ENCODE measurements at places on chromosomes 4 and X.

DNA sequence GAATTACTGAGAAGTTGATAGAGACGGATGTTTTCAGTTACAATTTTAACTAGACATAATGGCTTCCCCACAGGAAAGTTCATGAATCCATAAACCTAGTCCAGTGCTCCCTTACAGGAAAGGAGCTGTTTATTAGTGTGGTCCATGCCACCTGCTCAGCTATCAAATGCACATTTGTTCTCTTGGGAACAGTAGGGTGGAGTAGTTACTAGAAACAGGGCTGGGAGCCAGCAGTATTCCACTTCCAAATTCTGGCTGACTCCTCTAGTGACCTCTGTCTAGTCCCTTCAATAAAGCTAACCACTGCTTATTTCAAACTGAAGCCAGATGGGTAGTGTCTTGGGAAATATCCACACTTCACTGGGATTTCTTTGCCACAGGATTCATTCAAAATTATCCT, 88.4 kb upstream of the TLL1 start:
- no peak for DNase-seq

DNA sequence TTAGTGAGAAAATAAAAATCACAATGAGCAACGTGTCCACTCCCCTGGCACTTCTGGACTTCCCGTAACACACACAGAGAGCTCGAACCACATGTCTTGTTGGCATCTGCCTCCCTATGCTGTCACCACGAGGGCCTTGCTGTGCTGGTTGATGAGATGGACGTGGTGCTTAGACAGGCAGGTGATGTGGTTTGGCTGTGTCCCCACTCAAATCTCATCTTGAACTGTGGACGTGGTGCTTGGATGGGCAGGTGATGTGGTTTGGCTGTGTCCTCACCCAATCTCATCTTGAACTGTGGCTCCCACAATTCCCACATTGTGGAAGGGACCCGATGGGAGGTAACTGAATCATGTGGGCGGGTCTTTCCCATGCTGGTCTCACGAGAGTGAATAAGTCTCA, 40.0 kb downstream of the FGFRL1 start:
- no peak for DNase-seq

- DNase-seq = no peak
These were observed 5.3 kb downstream of the CWH43 start for GRCh38 chr4:48991357-48991756.

- DNase-seq = no peak
These were observed 6.2 kb downstream of the GK start for GRCh38 chrX:30659421-30659820.

DNA sequence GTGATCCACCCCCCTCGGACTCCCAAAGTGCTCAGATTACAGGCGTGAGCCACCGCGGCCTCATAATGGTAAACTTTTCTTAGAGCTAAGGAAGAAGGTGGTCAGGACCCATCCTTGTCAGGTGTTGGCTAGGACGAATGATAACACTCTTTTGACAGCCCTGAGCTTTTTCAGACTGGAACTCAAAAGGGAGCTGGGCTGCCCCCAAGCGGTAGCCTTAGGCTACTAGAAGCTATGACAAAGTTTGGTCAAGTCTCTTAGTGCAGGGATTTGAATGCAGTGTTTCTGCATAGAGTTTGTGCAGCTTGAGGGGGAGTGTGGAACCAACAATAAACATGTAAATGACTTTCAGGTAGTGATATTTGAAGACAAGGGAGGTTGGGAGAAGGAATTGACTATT, 11.8 kb upstream of the HSD17B10 start:
- no peak for DNase-seq

- no peak for DNase-seq
These were observed 20.6 kb downstream of the SCD5 start for GRCh38 chr4:82777857-82778525.

- no peak for DNase-seq
These were observed 297.9 kb upstream of the FAT4 start for GRCh38 chr4:125016892-125017299.

- DNase-seq = no peak
These were observed 46.6 kb upstream of the PPP1R2C start for GRCh38 chrX:42824541-42824940.

GRCh38 chr4:1010395-1011021, 918 bp upstream of the FGFRL1 start:
- DNase-seq = peak; percentile 68

- DNase-seq = no peak
These were observed 62.7 kb downstream of the FGFBP1 start for GRCh38 chr4:15875663-15876460.

- no peak for DNase-seq
These were observed 19.6 kb downstream of the TXK start for GRCh38 chr4:48114412-48114811.

DNA sequence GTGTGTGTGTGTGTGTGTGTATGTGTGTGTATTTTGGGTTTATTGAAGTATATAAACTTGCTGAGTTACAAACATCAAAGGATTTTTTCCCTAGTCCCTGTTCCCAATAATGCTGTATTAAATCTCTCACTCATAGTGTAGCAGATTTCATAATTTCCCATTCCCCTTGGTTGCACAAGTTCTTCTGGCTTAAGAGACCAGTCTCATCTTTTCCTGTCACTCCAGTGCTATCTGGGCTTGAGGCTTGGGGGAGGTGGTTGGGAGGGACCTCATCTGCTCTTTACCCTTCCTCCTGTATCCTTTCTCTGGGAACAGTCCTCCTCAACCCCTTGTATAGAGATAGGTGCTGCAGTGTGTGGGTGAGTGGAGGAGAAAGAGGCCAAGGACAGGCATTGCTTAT, 285.4 kb upstream of the BOD1L1 start:
- no peak for DNase-seq

DNA sequence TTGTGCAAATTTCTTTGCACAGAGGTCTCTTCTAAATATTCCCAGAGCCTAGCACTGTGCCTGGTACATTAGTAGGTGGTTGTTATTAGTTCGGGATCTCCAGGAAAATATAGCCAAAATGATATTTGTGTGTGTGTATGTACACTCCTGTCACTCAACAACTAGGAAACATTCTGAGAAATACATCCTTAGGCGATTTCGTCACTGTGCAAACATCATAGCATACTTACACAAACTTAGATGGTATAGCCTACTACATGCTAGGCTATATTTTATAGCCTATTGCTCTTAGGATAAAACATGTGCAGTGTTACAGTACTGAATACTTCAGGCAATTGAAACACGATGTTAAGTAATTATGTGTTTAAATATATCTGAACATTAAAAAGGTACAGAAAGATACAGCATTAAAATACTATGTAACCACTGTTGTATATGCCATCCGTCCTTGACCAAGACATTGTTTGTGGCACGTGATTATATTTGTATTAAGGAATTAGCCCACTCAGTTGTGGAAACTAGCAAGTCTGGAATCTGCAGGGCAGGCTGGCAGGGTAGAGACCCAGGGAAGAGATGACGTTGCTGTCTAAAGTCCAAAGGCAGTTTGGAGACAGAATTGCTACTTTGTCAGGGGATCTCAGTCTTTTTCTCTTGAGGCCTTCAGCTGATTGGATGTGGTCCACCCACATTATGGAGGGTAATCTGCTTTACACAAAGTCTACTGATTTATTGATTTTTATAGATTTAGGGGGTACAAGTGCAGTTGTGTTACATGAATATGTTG, 106.9 kb downstream of the COL4A6 start:
- no peak for DNase-seq

- no peak for DNase-seq
These were observed 40.3 kb downstream of the HSPA4L start for GRCh38 chr4:127822430-127822829.

GRCh38 chrX:129653971-129654651, 645 bp downstream of the APLN start:
- DNase-seq = no peak

DNA sequence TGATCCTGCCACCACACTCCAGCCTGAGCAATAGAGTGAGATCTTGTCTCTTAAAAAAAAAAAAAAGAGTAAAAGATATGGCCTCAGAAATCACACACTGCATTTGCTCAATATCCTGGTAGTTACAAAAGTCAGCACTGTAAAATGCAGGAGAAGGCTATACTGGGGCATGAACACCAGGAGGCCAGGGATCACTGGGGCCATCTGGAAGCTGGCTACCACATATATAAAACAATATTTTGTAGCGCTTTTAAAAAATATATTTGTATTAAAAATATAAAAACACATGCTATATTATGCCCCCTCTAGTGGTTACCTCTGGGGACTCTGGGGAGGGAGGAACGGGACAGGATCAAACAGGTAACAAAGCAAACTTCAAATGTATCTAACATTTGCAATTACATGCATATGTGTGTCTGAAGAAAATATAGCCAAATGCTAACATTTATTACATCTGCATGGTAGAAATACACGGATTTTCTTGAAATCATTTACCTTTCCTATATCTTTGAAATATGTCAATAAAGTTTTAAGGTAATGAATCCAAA, 4.0 kb downstream of the C4orf46 start:
- no peak for DNase-seq

GRCh38 chr4:110533590-110533910, 57.6 kb downstream of the ENPEP start:
- DNase-seq = no peak

GRCh38 chr4:142331132-142331531, 515.0 kb downstream of the INPP4B start:
- no peak for DNase-seq

- DNase-seq = no peak
These were observed 30.0 kb downstream of the SMIM31 start for GRCh38 chr4:164783976-164784375.

DNA sequence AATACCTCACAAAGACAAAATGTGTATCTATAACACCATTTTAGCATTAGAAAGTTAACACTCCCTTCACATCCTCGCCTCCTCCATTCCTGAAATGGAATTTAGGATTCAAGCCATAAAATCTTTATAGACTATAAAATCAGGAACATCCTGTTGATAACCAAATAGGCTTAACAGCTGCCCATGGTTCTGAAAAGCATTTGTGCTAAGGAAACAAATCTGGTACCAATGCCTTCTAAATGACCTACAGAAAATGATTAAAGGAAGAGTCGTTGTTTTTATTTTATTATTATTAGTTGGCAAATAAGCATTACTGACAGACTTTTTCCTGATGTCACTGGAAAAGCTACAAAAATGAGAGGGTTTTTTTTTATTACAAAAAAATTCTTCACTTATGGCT, 79.8 kb downstream of the PAPSS1 start:
- DNase-seq = no peak

DNA sequence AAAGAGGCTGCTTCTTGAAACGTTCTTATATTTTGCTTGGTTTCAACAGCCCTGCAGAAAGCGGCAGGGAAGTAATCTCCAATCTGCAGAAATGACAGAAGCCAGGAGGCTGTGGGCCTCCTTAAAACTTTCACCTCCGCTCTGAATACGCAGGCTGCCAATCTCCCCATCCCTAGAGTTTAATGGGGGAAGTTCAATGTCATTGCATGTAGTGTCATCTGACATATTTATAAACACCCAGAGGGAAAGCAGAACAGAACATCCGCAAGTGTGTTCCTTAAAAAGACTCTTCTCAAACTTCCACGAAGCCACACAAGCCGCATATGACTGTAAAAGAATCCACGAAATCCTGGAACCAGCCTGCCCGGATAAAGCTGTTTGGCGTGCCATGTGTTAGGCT, 148.8 kb upstream of the TBL1X start:
- no peak for DNase-seq
